Aorta (tissue), 5 donors: ENCODE measurements at places on chromosomes 3 and 15. TPM values are rescaled to one million over a fixed set of nuclear protein-coding genes. Genes with fewer than 3 reads are reported as not detected.

Gene OPA1
- 56.5 TPM for total RNA-seq

Gene ATP13A5
- not detected for total RNA-seq

Gene MLH1
- total RNA-seq = 26.0 TPM

Gene C3orf49
- total RNA-seq = not detected

GRCh38 chr3:190294030-190294429 lies 28.2 kb downstream of the CLDN1 start:
- DNase-seq = no peak

DNA sequence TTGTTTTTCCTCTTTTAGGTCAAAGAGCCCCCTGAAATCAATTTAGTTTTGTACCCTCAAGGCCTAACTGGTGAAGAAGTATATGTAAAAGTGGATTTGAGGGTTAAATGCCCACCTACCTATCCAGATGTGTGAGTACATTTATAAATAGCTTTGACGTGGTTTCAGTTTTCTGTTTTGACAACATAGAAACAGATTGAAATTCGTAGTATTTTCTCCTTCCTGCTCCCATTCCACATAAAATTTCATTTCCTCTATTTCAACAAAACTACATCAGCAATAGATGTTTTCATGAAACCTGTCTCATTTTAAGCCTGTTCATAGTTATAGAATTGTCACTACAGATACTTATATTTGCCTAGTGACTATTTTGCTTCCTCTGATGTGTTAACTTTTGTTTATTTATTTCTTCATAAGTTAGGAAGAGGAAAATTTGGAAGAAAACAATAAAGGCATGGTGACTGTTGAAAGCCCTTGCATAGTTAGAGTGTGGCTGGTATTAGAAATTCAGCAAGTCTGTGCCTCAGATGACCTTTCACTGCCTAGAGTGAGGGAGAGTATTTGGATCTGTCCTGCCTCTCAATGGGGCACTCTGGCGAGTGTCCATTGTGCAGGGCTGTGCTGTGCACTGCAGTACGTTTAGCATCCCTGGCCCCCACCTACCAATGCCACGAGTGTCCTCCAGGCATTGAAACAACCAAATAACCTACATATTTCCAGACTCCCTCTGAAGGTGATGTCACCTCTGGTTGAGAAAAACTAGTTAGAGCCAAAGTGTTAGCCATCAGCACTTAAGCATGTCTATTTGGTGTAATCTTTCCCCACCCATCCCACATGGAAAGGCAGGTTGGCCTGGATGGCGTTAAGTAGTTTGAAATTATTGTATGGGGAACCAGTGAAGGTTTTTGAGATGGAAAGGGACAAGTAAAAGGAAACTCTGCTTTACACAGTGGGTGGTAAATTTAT lies 5.9 kb downstream of the EIF2AK4 start:
- no peak for DNase-seq

Gene ACP3
- total RNA-seq = 1.2 TPM

- no peak for DNase-seq
Observed at GRCh38 chr3:101223016-101223415, 97.4 kb downstream of the IMPG2 start.

DNA sequence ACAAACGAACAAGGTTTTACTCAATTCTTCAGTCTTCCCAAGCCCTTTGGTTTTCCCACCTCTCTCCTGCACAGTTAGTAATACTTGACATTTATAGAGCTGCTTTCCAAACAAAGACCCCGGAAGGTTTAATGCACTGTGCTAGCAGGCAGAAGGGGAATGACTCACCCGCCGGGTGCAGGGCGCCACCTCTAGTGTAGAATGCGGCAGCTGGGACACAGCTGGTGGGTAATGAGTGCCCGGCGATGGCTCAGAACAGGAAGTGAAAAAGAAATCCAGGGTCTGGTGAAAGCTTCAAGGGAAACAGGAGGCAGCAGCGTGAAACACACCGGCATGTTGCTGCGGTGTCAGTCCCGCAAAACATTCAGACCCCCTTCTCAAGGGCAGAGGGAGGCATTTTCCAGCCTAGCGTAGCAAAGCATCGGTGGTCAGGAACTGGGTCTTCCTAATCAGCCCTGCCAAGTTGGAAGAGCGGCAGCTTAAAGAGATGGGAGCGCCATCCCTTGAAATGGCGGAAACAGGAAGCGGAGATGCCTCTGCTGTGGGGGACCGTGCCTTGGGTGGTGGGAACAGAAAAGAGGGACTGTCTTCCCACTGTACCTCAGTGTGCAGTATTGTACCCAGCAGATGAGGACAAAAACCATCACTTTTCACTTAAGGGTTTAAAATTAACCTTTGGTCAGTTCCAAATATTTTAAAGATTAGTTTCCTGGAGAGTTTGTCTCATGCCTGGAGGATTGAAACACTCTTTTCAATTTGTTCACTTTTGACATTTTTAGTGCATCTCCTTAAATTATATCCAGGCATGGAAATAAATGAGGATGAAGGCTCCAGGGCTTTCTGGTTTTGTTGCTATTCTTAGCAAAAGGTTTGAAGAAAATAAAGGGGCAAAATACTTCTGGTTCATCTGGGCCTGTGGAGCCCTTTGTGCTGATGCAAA lies 160.7 kb upstream of the MCTP2 start:
- no peak for DNase-seq

Gene STRA6
- 0.16 TPM for total RNA-seq

- no peak for DNase-seq
Observed at GRCh38 chr3:26099692-26100091, 309.8 kb downstream of the OXSM start.

Gene RAB6B
- 9.2 TPM for total RNA-seq

DNA sequence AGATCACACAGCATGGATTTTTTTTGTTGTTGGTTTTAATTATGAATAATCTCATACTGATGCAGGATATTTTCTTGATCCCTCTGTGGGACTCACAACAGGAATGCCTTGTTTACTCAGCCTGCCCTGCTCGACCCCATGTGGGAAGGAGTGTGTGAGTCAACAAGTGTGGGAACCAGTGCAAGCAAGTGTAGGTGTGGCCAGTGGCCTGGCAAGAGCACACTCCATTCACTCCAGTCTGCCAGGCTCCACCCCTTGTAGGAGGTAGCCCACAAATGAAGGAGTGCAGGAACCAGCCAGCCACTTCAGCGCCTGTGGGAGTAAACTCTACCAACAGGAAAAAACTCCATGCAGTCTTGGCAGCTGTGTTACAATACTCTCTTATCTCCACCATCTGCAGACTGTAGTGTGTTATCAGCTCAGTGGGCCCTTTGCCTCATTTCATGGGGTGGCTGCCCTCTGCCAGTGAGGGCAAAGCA lies 393.6 kb downstream of the OTOL1 start:
- DNase-seq = peak; percentile 70

- DNase-seq = no peak
Observed at GRCh38 chr3:9746330-9746729, 3.4 kb upstream of the OGG1 start.

GRCh38 chr3:181362378-181362777 lies 349.3 kb upstream of the SOX2 start:
- no peak for DNase-seq

Gene XXYLT1
- total RNA-seq = 15.0 TPM

- DNase-seq = no peak
Observed at GRCh38 chr15:83559310-83559966, 94.5 kb upstream of the ADAMTSL3 start.

- DNase-seq = no peak
Observed at GRCh38 chr3:45795509-45795881, 841 bp downstream of the SLC6A20 start.

Gene STRIT1
- not detected for total RNA-seq

- DNase-seq = no peak
Observed at GRCh38 chr3:179046497-179047353, 24.9 kb downstream of the ZMAT3 start.

- DNase-seq = no peak
Observed at GRCh38 chr3:150666167-150666566, 37.6 kb downstream of the ERICH6 start.

- DNase-seq = no peak
Observed at GRCh38 chr3:123692041-123692440, 107.2 kb upstream of the HACD2 start.

Gene MGLL
- 85.3 TPM for total RNA-seq

DNA sequence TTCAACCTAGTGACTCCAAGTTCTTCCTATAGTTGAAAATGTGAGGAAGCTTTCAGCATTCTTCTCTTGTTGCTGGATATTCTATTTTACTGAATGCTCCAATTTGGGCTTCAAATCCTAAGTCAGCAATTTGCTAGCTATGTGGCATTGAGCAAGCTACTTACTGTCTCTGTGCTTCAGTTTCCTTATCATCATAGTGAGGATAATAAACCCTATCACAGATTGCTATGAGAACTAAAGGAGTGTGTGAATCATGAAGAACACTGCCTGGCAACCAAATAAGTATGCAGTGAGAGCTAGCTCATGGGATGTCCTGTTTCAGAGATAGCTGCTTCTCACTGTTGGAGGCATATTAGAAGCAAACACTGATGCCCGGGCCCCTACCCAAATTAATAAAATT lies 163.8 kb upstream of the CDIN1 start:
- DNase-seq = no peak

GRCh38 chr3:28348265-28348628 lies 274 bp upstream of the ZCWPW2 start:
- no peak for DNase-seq

DNA sequence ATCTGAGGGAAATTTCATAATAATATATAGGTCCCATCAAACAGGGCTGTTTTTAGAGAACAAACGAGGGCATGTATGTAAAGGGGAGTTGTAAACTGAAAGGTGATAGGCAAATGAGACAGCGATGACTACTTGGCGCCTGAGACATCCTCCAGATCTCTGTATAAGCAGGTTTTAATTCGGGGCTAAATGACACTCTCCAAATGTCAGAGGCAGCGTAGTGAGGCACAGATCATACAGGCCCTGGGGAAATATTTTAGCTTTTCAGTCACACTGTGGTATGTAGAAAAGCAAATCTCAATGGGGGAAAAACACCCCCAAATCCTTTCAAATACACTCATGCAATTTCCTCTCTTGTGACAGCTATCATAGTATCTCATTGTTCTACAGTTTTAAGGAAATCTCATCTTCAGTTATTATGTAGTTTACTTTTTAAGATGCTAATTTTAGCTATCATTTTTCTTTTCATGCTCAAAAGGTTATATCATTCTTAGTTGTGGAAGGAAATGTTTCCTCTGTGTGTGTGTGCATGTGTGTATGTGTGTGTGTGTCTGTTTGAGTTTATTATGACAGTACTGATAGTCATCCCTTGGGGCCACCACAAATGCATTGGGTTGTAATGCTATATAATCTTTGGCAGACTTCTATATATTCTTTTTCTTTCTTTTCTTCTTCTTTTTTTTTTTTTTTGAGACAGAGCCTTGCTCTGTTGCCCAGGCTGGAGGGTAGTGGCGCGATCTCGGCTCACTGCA lies 1.1 kb downstream of the TPRG1 start:
- no peak for DNase-seq
